ENCODE measurements at places on chromosomes 2 and 18.

GRCh38 chr2:62415019-62415431 is 91.0 kb downstream of the TMEM17 start:
- DNase-seq = no peak

DNA sequence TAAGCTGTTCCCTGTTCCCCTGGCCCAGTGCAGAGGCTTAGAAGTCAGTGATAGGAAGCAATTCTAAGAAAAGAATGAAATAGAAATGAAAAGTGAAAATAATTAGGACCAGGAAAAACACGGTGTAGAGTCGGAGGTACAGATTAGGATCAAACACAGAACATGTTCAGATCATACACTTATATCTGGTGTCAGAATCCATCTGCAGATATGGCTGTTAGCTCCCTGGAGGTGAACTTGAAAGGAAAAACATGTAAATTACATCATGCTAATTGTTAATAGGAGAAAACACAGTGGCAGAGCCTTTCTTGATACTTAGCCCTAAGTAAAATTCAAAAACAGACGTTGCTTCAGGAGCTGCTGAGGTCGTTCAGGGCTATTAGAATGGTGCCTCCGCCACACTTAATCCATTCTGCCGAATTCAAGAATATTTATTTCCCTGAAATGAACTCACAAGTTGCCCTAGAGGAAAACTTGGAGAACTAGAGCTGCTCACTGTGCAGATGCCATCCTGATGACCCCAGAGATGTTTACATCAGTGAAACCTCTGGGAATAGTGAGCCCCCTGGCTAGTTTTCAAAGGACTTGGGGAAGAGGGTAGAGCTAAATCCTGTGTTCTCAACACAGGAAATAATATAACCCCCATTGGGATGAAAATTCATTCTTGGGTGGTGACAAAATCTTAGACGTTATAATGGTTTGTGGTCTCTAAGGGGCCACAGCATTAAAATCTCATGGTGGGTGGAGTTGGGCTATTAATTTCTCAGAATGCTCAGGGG is 27.5 kb downstream of the LPIN1 start:
- DNase-seq = no peak

DNA sequence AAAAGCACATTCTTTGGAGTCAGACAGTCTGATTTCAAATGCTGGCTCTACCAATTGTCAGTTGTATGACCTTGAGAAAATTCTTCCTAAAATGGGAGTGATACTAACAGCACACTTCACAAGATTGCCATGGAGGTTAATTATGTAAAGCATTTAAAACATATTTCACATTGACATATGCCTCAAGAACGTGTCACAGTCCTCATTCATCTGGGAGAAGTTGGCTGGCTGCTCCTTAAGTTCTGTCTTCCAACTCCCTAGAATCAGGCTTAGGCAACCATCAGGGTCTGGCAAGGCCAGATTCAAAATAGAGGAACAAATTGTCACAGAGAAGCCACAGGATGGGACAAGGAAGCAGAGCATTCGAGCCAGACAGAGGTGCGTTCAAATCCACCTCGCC is 228.0 kb upstream of the RND3 start:
- no peak for DNase-seq

DNA sequence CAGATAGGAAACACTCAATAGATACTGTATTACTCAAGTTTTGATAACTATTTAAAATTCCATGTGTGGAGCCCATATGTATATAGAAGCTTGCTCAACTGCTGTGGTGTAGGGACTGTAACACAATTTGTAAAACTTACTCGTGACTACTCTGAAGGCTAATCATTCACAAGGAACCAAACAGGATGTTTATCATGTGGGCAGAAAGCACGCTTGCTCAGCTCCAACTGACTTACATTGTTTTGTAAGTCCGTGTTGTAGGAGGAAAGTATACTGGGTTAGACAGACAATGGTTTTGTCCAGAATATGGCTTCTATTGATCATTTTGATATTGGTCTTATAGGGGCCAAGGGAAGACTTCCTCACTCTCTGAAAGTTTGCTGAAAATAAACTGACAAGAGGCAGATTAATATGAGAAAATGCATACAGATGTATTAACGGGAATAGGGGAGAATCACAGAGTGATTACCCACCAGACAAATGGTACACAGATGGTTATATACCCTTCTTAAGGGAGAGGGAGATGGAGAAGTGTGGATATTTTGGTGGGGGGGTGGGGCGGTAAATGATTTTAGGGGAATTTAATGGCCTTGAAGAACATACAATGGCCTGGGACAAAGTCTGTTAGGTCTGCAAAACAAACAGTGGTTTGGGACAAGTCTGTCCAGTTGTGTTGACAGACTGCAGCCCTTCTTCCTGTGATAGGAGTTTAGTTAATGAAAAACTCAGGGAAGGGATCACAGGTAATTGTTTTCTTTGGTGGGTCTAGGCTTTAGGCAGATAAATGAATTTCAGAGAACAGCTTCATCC is 259.3 kb upstream of the SP5 start:
- DNase-seq = no peak

DNA sequence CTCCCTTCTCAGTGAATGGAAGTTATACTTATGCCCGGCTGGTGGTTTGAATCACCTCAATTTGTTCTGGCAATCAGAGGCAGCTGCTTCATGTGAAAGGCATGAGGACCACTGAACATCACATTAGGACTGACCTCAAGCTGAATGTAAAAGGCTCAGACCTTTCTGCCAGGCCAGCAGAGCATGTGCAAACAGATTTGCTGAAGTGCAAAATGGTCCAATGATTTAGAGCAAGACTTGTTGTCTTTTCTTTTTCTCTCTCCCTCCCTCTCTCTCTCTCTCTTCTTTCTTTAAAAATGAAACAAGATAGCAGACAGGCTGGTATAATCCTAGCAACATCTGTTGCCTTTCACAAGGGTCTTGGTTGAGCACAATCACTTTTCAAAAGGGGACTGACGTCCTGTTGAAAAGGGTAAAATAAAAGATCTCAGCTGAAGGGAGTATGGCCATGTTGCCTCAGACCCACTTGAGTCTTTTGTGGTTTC is 13.3 kb upstream of the CDH7 start:
- no peak for DNase-seq

GRCh38 chr2:239942090-239942489 is 83.1 kb downstream of the NDUFA10 start:
- DNase-seq = no peak

DNA sequence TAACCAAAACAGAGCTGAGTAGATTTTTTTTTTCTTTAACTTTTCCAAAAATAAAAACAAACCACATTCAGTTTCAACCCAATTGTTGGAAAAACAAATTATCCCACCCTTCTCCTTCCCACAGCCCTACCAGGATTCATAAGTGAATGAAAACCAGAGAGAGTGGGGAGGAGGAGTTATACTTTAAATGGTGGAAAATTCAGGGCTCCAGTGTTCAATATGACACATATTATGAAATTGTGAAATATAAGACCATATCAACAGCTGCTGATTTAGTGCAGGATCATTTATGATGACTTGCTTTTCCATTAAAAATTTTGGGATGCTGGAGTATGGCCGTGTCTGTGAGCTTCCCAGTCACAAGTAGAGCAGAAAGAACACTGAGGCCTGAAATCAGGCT is 26.7 kb downstream of the COLEC12 start:
- DNase-seq = no peak

DNA sequence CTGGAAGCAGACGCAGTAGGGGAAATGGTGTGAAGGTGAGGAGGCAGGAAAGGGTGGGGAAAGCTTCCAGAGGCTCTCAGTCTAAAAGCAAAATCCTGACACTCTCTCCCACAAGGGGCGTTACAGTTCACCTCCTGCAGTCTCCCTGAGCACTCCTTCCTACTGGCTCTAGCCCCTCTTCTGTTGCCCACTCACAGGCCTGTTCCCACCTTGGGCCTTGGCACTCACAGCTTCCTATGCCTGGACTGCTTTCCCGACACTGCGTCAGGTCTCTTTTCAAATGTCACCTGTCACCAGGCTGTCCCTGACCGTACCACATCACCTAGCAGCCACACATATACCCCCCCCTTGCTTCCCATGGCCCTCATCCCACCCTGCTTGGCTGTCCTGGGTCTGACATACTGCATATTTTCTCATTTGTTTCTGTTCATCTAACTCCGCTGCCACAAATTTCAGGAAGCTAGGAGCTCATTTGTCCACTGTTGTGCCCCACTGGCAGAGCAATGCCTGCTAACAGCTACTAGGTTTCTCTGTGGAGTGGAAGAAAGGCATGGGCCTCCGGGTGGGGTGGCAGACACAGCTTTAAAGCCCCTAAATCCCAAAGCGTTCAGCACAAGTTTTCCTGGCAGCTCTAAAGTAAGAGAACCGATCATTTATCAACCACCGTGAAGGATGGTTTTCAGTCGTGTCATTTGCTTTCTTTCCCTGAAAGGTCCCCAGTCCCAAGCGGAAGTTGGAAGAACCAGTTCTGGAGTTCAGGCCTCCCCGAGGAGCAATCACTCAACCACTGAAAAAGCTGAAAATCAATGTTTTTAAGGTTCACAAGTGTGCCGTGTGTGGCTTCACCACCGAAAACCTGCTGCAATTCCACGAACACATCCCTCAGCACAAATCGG is 118.8 kb downstream of the ZNF532 start:
- DNase-seq = no peak

- peak; percentile 96 for DNase-seq
Measured at GRCh38 chr2:191593622-191594385, 84.1 kb upstream of the NABP1 start.

DNA sequence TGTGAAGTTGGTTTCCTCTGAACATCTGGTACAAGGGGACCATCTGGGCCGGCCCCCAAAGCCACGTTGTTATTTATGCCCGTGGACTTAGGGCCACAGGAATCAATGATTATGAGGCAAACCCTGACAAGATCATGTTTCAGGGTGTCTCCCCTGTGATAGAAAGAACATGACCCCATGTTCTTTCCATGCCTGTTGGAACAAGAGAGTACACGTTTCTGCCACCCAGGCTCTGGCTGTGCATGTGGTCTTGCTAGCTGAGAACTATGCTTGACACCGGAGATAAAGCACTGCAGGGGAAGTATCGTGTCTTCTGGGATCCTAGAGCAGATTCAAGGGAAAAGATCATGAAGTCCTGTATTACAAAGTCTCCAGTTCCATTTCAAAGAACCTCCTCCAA is 64.2 kb downstream of the TMEM17 start:
- no peak for DNase-seq

GRCh38 chr2:163698857-163699256 is 37.0 kb downstream of the FIGN start:
- no peak for DNase-seq
